CMK (cell line): ENCODE measurements at places on chromosomes 13 and 19.

GRCh38 chr13:60538566-60538965 lies 141.5 kb downstream of the TDRD3 start:
- DNase-seq = no peak

GRCh38 chr19:15640294-15640903 lies at the start of gene CYP4F3:
Gene CYP4F3, plus strand, starts transcription at chr19:15640897. Its CDS starts 519 bp downstream, at chr19:15641416.
- DNase-seq = no peak

DNA sequence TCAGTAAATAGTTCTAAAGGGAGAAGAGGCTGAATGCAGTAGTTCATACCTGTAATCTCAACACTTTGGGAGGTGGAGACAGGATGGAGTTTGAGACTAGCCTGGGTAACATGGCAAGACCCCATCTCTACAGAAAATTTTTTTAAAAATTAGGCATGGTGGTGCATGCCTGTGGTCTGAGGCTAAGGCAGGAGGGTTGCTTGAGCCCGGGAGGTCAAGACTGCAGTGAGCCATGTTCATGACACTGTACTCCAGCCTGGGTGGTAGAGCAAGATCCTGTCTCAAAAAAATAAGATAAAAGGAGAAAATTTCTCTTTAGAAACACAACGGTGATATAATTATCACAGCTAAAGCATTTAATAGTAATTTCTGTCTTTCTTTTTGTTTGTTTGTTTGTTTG lies 57.1 kb downstream of the SIPA1L3 start:
- no peak for DNase-seq

GRCh38 chr13:79485014-79485811 lies 4.3 kb downstream of the NDFIP2 start:
- no peak for DNase-seq

- no peak for DNase-seq
These were observed 60.3 kb upstream of the STARD13 start for GRCh38 chr13:33345842-33346241.

DNA sequence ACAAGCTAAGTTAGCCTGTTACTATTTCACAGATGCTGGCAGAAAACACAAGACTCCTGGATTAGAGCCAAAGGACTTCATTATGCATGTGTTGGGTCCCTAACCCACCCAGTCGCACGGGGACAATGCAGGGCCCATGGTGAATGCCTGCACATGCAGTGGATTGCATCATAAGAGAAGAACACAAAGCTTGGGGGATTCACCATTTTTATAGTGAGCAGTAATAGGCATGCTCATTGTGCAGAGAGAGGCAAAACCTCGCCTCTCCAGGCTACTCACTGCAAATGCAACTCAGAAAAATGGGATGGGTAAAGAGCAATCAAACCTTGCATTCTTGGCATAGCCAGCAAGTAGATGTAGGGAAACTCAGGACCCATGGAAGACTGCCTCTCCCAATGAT lies 115.8 kb downstream of the DIAPH3 start:
- no peak for DNase-seq

GRCh38 chr13:79709471-79709870 lies 228.5 kb downstream of the NDFIP2 start:
- DNase-seq = no peak

- DNase-seq = no peak
These were observed 2.5 kb downstream of the RAX2 start for GRCh38 chr19:3769494-3769893.

DNA sequence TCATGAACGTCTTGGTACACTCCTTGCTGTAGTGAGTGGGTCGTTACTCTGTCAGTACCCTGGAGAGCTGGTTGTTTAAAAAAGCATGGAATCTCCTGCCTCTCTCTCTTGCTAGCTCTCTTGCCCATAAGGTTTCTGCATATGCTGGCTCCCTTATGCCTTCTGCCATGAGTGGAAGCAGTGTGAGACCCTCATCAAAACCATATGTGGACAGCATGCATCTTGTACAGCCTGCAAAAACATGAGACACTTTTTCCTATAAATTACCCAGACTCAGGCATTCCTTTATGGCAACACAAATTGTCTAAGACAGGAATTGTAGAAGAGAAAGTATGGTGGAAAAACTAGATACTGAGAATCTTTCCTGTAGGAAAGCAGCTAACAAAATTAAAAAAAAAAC lies 516.3 kb downstream of the SLITRK6 start:
- DNase-seq = no peak

DNA sequence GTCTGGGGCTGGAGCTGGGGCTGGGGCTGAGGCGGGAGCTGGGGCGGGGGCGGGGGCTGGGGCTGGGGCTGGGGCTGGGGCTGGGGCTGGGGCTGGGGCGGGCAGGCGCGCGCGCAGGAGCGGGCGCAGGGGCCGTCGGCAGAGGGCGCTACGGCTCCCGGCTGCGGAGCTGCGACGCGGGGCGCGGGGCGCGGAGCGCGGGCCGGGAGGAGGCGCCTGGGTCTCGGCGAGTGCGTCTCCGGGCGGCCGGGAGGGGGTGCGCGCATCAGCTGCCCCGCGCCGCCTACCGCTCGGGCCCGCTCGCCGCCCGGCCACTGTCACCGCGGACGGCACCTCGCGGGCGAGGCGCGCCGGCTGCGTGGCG lies 422 bp upstream of the MTUS2 start:
- no peak for DNase-seq

DNA sequence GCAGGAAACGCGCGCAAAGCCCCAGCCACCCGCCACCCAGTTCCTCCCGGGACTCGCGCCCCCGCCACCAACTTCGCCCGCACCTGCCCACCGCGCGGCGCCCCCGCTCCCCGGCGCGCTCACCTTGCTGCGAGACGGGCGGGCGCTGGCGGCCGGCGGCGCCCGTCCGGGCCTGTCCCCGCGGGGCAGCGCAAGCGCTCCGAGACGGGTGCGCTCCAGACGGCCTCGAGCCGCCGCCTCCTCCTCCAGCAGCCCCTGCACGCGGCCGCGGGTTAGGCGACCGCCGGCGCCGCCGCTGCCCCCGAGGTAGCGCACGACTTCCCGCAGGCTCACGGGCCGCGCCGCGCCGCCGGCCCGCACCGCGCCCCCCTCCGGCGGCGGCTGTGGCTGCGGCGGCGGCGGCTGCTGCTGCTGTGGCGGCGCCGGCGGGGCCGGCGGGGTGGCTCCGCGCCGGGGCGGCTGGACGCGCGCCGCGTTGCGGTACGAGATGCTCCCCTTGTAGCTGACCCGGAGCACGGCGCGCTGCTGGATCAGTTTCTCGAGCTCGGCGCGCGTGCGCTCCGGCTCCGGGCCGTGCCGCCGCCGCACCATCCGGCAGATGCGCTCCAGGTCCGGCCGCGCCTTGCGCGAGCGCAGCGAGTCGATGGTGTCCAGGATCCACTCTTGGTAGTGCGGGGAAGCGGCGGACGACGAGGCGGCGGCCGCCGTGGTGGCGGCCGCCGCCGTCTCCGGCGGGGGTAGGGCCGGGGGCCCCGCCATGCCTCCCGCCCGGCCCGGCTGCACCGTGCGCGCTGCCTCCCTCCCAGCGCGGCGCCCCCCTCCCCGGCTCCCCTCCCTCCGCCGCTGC lies 666 bp downstream of the SAMD1 start:
- DNase-seq = no peak

DNA sequence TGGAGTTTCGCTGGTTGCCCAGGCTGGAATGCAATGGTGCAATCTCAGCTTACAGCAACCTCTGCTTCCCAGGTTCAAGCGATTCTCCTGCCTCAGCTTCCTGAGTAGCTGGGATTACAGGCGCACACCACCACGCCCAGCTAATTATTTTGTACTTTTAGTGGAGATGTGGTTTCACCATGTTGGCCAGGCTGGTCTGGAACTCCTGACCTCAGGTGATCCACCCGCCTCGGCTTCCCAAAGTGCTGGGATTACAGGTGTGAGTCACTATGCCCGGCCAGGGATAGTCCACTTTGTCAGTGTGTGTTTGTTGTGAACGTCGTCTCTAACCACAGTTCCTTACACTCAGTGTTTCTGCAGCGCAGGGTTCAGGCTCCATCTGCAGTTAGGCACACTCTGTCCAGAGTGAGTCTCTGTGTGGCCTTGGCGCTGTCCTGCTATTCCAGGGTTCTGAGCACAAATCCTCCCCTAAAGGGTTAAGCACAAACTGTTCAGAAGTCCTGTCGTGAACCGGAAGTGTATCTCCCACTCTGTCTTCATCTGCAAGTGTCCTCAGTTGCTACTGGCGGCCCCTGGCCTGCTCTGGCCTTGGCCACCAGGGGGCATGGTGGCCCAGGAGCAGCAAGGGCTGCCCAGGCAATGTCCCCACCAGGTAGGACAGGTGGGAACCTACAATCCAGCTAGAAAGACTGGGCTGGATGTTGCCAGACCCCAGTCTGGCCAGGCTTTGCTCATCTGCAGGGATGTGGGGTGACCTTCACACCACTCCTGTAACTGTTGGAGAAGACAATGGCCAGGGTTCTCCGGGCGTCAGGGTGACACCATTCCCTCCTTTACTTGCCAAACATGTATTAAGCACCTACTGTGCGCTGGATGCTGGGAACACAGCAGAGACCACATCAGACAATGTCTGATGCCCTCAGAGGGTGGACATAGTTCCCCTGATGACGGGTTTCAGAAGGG lies 38.8 kb upstream of the GATAD2A start:
- peak; percentile 58 for DNase-seq

- no peak for DNase-seq
These were observed 787.7 kb downstream of the UQCRFS1 start for GRCh38 chr19:28425046-28425931.

DNA sequence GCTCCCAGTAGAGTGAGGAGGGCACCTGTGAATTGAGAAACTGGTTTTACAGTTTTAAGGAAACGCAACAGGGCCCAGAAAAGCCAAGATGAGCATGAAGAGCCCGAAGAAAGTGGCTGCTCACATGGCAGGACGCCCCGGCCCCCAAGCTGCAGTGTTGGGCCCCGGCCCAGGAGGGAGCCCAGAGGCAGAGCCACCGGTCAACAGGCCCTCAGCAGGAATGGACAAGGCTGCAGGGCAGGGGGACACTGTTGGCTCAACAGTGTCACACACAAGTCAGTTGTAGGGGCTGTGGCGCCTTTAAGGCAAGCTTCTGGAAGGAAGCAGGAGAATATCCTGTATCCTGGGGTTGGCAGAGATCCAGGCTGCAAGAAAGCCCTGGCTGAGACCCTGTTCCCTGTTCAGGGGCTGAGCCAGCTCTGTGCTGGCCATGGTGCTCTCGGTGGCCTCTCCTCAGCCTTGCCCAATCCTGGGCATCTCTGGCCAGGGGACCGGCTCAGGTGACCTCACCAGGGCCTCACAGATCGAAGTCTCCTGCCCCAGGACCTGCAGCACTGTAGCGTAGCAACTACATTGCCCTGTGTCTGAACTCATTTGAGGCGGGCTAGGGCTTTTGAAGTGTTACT lies 28.0 kb downstream of the UPF1 start:
- no peak for DNase-seq

- no peak for DNase-seq
These were observed 1.7 kb downstream of the MYO1F start for GRCh38 chr19:8575467-8575997.

GRCh38 chr19:23867895-23868294 lies 46.8 kb upstream of the ZNF726 start:
- DNase-seq = no peak

DNA sequence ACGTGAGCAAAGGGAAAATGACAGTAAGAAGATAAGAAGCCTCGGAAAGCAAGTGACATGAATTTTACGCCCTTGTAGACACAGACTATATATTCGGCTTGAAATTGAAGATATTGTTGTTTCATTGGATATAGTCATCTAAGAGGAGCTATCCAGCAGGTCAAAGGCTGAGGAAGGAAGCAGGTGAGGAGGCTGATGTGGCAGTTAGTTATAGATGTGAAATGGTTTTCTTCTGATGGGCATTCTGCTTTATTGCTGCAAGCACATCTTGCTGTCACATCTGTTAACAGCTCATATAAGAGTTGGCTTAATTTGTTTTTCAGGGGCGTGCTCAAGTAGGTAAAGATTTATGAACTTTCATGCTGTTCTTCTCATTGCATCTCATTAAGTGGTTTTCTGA lies 146.1 kb downstream of the KLF5 start:
- no peak for DNase-seq

- no peak for DNase-seq
These were observed 95.7 kb upstream of the SPRY2 start for GRCh38 chr13:80436571-80437169.

GRCh38 chr13:106700439-106700838 lies 132.5 kb upstream of the ARGLU1 start:
- DNase-seq = no peak

DNA sequence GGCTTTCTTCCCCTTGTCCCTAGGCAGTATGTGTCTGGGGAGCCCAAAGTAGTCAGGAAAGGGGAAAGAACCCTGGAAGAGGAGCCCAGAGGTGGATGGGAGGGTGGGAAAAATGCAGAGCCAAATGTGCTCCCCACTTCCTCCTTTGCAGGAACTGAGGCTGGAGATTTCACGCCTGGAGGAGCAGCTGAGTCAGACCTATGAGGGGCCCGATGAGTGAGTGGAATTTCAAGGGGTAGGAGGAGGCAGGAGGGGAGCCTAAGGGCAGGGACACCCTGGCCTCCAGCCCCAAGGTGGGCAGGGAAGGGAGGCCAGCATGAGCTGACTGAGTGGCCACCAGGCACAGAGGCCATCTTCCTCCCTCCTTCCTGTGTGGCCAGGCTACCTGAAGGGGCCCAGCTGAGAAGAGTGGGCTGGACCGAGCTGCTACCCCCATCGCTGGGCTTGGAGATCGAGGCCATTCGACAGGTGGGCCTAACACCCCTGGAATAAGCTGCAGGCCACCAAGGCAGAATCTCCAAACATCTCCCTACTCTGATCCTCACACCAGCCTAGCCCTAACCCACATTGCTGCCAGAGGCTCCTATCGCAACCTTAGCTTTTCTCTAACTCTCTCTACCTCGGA lies 14.3 kb downstream of the PTH2 start:
- DNase-seq = no peak

DNA sequence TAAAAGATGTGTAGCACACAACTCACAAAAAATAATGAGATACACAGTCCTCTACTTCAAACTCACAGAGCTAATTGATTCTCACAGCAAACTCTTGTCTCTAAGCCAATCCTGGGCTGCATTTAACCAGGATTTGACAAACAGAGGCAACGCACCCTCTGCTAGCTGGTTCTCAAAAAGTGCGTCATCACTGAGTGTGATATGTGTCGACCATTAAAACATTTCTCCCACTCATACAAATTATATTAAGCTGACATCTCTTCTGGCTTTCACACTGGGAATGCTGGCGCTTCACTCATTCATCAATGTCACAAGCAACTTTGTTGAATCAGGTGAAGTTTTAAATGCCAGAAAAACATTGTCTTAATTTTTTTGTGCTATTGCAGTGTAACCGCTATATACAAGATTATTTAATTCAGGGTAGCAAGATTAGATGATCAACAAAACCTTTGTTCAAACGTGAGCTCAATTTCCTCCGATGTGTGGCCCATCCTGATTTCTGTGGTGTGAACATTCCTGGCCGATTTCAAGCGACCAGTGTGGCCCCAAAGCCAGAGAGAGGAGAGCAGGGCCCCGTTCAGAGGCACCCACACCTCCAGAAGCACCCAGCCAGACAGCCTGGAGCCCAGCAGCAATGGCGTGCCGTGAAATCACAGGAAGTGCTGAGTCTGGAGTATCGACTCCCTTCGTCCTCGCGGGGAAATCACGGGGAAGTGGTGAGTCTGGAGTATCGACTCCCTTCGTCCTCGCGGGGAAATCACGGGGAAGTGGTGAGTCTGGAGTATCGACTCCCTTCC lies 49.4 kb downstream of the RASA3 start:
- no peak for DNase-seq

GRCh38 chr13:39402221-39402970 lies 200.6 kb downstream of the LHFPL6 start:
- DNase-seq = peak; percentile 11
